ENCODE measurements at places on chromosomes 5 and 9. TPM values are rescaled to one million over a fixed set of nuclear protein-coding genes. Genes with fewer than 3 reads are reported as not detected.

PCDHGC3 gene
- 70.9 TPM for polyA plus RNA-seq

AKNA gene
- 0.17 TPM for polyA plus RNA-seq

C7 gene
- polyA plus RNA-seq: 0.28 TPM

TICAM2 gene
- 1.6 TPM for polyA plus RNA-seq

TEX48 gene
- polyA plus RNA-seq: not detected

HAVCR1 gene
- polyA plus RNA-seq: not detected

PCDHGB2 gene
- 0.08 TPM for polyA plus RNA-seq

MUSK gene
- not detected for polyA plus RNA-seq

SPINK13 gene
- not detected for polyA plus RNA-seq

CDH6 gene
- 22.3 TPM for polyA plus RNA-seq

PCDHB9 gene
- polyA plus RNA-seq: 0.21 TPM

RNF183 gene
- not detected for polyA plus RNA-seq

GFPT2 gene
- polyA plus RNA-seq: 7.6 TPM

C1QTNF3 gene
- 26.2 TPM for polyA plus RNA-seq

ADAM19 gene
- 2.9 TPM for polyA plus RNA-seq

VCAN gene
- polyA plus RNA-seq: 21.5 TPM

PCDHGB5 gene
- not detected for polyA plus RNA-seq

TRIM7 gene
- polyA plus RNA-seq: not detected

PCDHB11 gene
- 1.1 TPM for polyA plus RNA-seq

PCDHB10 gene
- polyA plus RNA-seq: 3.6 TPM

LHX2 gene
- polyA plus RNA-seq: not detected

HAVCR2 gene
- polyA plus RNA-seq: not detected

GABRA1 gene
- 1,123 TPM for polyA plus RNA-seq

HMCN2 gene
- not detected for polyA plus RNA-seq

TMEM174 gene
- not detected for polyA plus RNA-seq

SHC3 gene
- polyA plus RNA-seq: 0.06 TPM

CDX1 gene
- not detected for polyA plus RNA-seq

CDKN2B-AS1 gene
- 2.5 TPM for polyA plus RNA-seq

UAP1L1 gene
- not detected for polyA plus RNA-seq

DNAH5 gene
- 2.1 TPM for polyA plus RNA-seq

DIPK1B gene
- polyA plus RNA-seq: 15.5 TPM

CXCL14 gene
- polyA plus RNA-seq: 0.39 TPM

LMNB1 gene
- polyA plus RNA-seq: not detected

GRM6 gene
- polyA plus RNA-seq: 0.05 TPM

ZNF189 gene
- polyA plus RNA-seq: 20.5 TPM

HACD4 gene
- 0.16 TPM for polyA plus RNA-seq

GPR150 gene
- not detected for polyA plus RNA-seq

MSMP gene
- not detected for polyA plus RNA-seq

ANKRD34B gene
- not detected for polyA plus RNA-seq

Data from Purkinje cell (primary cell).